Stomach (tissue), 19 donors: ENCODE measurements at places on chromosomes 5 and 9. TPM values are rescaled to one million over a fixed set of nuclear protein-coding genes. Genes with fewer than 3 reads are reported as not detected.

DNA sequence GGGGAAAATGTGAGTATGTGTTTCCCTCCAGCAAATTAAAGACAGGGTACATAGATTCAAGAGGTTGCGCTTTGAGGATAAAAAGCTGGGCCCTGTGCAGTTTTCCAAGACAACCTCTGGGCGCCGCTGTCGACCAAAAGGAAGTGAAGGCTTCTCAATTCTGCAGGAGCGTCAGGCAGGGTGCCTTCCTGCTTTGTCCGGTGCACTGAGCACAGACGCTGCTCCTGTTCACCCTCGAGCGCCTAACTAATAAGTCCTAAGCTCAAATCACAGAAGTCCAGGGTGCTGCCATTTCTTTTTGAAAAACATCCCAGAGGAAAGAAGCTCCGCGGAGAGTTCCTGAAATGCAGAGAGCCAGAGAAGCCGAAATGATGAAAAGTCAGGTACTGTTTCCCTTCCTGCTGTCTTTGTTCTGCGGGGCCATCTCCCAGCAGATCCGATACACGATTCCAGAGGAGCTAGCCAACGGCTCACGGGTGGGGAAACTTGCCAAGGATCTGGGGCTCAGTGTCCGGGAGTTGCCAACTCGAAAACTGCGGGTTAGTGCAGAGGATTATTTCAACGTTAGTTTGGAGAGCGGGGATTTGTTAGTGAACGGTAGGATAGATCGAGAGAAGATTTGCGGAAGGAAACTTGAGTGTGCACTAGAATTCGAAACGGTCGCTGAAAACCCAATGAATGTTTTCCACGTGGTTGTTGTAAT, at the start of gene PCDHGB1:
Gene PCDHGB1 (plus strand): TSS at position 183 of the 703 bp plus-strand sequence. CDS start 162 bp downstream, at position 345.
- DNase-seq, result no peak
- H3K4me1 ChIP-seq, result no peaks in the 10 kb centered on the region
- peaks cover 67% of the 10 kb centered on the region for H3K27me3 ChIP-seq
- H3K4me3 ChIP-seq, result no peak within 1 kb of the TSS
- no peaks in the 10 kb centered on the region for H3K36me3 ChIP-seq

DNA sequence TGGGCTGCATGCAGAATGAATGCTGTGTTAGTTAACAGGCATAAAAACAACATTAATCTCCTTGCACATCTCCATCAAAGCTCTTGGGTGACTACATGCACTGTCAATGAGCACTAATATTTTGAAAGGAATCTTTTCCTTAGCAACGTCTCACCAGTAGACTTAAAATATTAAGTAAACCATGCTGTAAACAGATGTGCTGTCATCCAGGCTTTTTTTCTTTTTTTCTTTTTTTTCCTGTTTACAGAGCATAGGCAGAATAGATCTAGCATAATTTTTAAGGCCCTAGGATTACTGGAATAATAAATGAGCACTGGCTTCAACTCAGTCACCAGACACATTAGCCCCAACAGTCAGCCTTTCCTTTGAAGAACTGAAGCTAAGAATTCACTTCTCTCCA, 36.3 kb downstream of the UBQLN1 start:
- no peaks in the 10 kb centered on the region for H3K27me3 ChIP-seq
- no peak overlapping the region for H3K4me3 ChIP-seq

GRCh38 chr5:134494780-134495179, 30.7 kb upstream of the JADE2 start:
- no peaks in the 10 kb centered on the region for H3K4me1 ChIP-seq
- no peak overlapping the region for H3K27ac ChIP-seq
- H3K27me3 ChIP-seq, result no peaks in the 10 kb centered on the region
- no peak overlapping the region for H3K4me3 ChIP-seq
- peak; percentile 11 for DNase-seq

- no peaks in the 10 kb centered on the region for H3K36me3 ChIP-seq
- no peak overlapping the region for H3K27ac ChIP-seq
- H3K27me3 ChIP-seq, result no peaks in the 10 kb centered on the region
- no peaks in the 10 kb centered on the region for H3K4me1 ChIP-seq
- H3K4me3 ChIP-seq, result no peak overlapping the region
These were observed 20.5 kb upstream of the HEXB start for GRCh38 chr5:74664551-74664950.

GRCh38 chr5:154302161-154302560, 111.6 kb downstream of the GALNT10 start:
- peaks cover 7% of the 10 kb centered on the region for H3K36me3 ChIP-seq
- peaks cover 34% of the 10 kb centered on the region for H3K4me1 ChIP-seq
- H3K27ac ChIP-seq, result peak overlapping the region; percentile 31
- H3K4me3 ChIP-seq, result no peak overlapping the region
- peak; percentile 75 for DNase-seq
- no peaks in the 10 kb centered on the region for H3K27me3 ChIP-seq

- no peaks in the 10 kb centered on the region for H3K27me3 ChIP-seq
- peaks cover 94% of the 10 kb centered on the region for H3K4me1 ChIP-seq
- no peak overlapping the region for H3K4me3 ChIP-seq
- H3K36me3 ChIP-seq, result peaks cover 5% of the 10 kb centered on the region
These were observed 10.5 kb downstream of the RGS14 start for GRCh38 chr5:177367981-177368868.

DNA sequence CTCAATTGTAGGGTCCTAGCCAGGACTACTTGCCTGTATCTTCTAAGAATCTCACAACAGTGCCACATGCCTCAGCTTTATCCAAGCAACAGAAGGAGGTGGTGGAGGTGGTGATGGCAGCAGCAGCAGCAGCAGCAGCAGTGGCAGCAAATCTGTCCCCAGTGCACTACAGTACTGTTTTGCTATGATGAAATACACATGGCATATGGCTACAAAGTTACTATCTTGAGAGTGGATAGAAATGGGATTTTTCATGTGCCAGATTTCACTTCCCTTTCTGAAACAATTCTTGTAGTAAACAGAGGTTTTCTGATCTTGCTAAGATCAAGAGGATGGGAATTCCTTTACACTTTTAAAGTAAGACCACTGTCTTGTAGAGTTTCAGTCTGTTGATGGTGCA, 8.1 kb upstream of the CYSTM1 start:
- no peaks in the 10 kb centered on the region for H3K27me3 ChIP-seq
- H3K36me3 ChIP-seq, result no peaks in the 10 kb centered on the region
- peak overlapping the region; percentile 82 for H3K27ac ChIP-seq
- no peak overlapping the region for H3K4me3 ChIP-seq

DNA sequence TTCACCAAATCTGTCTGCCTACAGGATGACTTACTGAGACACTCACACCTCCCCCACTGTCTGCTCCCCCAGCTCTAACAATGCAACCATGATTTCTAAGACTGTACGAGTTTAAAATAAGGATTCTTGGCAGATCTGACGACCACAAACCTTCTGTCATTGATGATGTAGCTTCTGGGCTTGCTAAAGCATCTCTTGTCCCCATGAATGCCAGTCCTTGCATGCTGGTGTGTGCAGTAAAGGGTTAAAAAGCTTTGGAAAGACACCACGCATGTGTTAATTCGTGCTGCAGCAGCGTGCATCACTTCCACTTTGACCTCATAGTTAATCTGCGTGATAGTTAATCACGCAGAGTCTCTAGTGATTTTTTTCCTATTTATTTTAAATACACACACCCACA, 411 bp upstream of the GABRG2 start:
- H3K27ac ChIP-seq, result no peak overlapping the region
- H3K27me3 ChIP-seq, result peaks cover 16% of the 10 kb centered on the region
- peaks cover 4% of the 10 kb centered on the region for H3K4me1 ChIP-seq

- H3K27me3 ChIP-seq, result no peaks in the 10 kb centered on the region
- no peak for DNase-seq
- H3K4me1 ChIP-seq, result peaks cover 5% of the 10 kb centered on the region
- no peaks in the 10 kb centered on the region for H3K36me3 ChIP-seq
- H3K4me3 ChIP-seq, result no peak overlapping the region
- H3K27ac ChIP-seq, result no peak overlapping the region
These were observed 210.6 kb downstream of the PAX5 start for GRCh38 chr9:36823466-36823865.

DNA sequence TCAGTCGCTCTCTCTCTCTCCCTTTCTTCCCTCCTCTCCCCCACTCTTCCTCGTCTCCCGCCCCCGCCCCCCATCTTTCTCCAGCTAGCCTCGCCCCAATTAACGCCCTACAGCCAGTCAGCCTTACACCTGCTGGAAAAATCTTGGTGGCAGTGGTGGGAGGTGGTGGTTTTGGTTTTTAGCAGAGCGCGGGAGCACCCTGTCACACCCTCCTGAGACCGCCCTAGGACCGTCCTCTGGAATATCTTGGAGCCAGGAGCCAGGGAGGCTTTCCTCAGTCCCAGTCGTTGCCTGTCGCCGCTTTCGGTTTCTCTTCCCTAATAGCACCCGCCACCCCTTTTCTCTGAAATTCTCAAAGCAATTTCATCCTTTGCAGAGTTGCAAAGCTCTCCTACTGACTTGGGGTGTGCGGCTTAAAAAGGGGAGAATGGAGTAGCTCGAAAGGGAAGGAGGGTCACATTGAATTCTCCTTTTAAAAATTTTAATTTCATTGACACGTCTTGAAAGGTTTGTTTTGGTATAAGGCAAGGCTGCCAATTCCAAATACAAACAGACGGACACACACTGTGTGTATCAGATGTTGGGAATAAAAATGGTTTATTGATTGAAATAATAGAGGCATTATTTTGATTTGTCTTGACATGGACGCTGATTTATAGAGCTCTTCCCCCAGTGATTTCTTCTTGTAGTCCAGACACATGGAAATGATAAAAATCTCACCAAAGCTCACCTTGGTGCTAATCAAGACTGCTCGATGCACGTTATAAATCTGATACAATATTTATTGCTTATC, 301.3 kb downstream of the PARP8 start:
- H3K36me3 ChIP-seq, result no peaks in the 10 kb centered on the region
- peak; percentile 82 for DNase-seq
- peak overlapping the region; percentile 63 for H3K4me3 ChIP-seq
- H3K27me3 ChIP-seq, result peaks cover 70% of the 10 kb centered on the region
- peaks cover 48% of the 10 kb centered on the region for H3K4me1 ChIP-seq

DNA sequence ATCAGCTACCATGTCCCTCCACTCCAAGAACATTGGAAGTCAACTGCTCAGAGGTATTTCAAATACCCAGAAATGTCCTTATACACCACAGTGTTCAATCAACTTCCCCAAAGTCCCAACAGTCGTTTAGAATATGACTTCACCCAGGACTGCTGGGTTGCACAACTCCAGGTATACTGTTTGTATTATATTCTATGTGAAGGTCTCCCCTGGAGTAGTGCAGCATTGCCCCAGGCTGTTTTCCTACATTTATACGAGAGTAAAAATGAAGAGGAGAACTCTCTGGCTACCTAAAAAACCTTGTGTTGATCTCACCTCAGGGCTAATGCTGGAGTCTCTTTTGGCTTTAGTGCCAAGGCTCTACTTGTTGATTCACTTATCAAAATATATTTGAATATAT, 183.6 kb upstream of the MAP3K1 start:
- no peaks in the 10 kb centered on the region for H3K36me3 ChIP-seq
- no peak overlapping the region for H3K4me3 ChIP-seq
- no peak for DNase-seq

- H3K27me3 ChIP-seq, result no peaks in the 10 kb centered on the region
- H3K27ac ChIP-seq, result no peak overlapping the region
- peak overlapping the region; percentile 26 for H3K4me3 ChIP-seq
- DNase-seq, result no peak
These were observed 10.5 kb upstream of the ARAP3 start for GRCh38 chr5:141692533-141692888.

DNA sequence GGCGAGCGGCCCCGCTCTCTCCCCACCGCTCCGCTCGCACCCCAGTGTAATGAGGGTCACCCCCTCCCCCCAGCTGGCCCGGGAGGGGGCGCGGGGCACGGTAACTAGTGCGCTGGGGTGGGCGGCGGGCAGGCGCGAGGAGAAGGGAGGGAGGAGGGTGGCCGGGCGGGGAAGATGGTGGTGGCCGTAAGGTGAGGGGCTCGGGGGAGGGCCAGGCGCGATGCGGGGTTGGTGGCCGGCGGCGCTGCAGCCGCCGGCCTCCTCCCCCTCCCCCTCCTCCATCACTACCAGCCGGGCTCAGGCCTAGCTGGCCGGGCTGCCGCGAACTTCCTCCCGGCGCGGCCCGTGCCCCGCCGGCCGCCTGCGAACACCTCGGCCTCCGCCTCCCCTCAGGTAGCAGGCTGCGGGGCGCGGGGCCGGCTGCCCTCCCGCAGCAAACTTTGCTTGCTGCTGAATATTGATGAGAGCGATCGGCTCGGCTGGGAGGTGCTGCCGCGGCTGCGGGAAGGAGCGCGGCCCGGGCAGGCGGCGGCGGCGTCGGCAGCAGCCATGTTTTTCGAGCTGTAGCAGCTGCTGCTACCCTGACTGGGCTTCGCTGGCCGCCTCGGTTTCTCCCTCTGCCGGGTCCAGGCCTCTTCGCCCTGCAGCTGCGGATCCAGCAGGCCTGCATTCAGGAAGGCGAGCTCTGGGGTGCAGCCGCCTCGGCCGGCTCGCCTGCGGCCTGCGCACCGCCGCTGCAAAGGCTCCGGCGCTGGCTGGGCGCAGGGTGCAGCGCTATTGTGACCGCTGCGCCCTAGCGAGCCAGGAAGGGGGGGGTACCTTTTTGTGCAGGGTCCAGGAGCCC, 502 bp downstream of the NSD1 start:
- peak overlapping the region; percentile 57 for H3K4me3 ChIP-seq
- H3K36me3 ChIP-seq, result peaks cover 34% of the 10 kb centered on the region
- no peaks in the 10 kb centered on the region for H3K27me3 ChIP-seq
- DNase-seq, result peak; percentile 49

GRCh38 chr9:131715906-131716305, 24.0 kb downstream of the RAPGEF1 start:
- no peak for DNase-seq
- H3K27ac ChIP-seq, result peak overlapping the region; percentile 40
- no peak overlapping the region for H3K4me3 ChIP-seq
- H3K4me1 ChIP-seq, result peaks cover 80% of the 10 kb centered on the region
- H3K36me3 ChIP-seq, result peaks cover 2% of the 10 kb centered on the region

DNA sequence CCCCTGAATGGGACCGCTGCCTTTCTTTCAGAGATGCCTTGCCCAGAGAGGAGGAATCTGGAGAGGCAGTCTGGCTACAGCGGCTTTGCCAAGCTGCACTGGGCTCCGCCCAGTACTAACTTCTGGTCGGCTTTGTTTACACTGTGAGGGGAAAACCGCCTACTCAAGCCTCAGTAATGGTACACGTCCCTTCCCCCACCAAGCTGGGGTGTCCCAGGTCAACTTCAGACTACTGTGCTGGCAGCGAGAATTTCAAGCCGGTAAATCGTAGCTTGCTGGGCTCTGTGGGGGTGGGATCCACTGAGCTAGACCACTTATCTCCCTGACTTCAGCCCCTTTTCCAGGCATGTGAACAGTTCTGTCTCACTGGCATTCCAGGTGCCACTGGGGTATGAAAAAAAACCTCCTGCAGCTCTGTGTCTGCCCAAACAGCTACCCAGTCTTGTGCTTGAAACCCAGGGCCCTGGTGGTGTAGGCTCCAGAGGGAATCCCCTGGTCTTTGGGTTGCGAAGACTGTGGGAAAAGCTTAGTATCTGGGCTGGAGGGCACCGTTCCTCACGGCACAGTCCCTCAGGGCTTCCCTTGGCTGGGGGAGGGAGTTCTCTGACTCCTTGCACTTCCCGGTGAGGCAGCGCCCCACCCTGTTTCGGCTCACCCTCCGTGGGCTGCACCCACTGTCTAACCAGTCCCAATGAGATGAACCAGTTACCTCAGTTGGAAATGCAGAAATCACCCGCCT, 171.2 kb downstream of the CWC27 start:
- H3K4me1 ChIP-seq, result peaks cover 22% of the 10 kb centered on the region
- no peaks in the 10 kb centered on the region for H3K27me3 ChIP-seq
- H3K4me3 ChIP-seq, result peak overlapping the region; percentile 12
- H3K27ac ChIP-seq, result no peak overlapping the region
- peak; percentile 65 for DNase-seq

SLCO6A1 gene
- total RNA-seq, result not detected

SHC3 gene
- 1.7 TPM for total RNA-seq

NEURL1B gene
- total RNA-seq, result 60.3 TPM

NIPBL gene
- total RNA-seq, result 55.2 TPM

PTGES gene
- 2.2 TPM for total RNA-seq

SLIT3 gene
- total RNA-seq, result 24.5 TPM

LHX2 gene
- not detected for total RNA-seq

WHRN gene
- total RNA-seq, result 3.7 TPM
